ENCODE measurements at places on chromosomes 2 and 18.

- peak; percentile 14 for DNase-seq
These were observed 35.8 kb upstream of the SPATS2L start for GRCh38 chr2:200270732-200271131.

GRCh38 chr2:70626254-70626990, 72.8 kb upstream of the TGFA start:
- DNase-seq = no peak

- peak; percentile 96 for DNase-seq
These were observed 144.1 kb downstream of the PRPF40A start for GRCh38 chr2:152573168-152573567.

- peak; percentile 81 for DNase-seq
These were observed 28.4 kb upstream of the RNU4ATAC start for GRCh38 chr2:121502246-121502645.

- DNase-seq = no peak
These were observed 77.3 kb downstream of the AGAP1 start for GRCh38 chr2:235570966-235571692.

- no peak for DNase-seq
These were observed 4.2 kb downstream of the CYP27A1 start for GRCh38 chr2:218786133-218786532.

DNA sequence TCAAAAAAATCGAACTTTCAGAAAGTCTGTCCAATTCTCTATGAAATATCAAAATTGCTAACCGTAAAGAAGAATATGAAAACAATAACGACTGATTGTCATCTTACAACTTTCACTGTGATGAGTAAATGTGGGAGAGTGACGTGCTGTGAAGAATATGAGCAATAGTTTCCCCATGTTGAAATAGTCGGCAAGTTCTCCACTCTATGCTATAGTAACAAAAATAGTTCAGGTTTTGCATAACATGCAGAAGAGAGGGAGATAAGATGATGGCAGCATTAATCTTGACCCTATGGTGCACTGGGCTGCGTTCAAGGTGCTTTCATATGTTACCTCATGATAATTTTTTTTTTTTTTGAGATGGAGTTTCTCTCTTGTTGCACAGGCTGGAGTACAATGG, 196.8 kb upstream of the CYRIA start:
- no peak for DNase-seq

GRCh38 chr2:202034249-202035088, 814 bp downstream of the FZD7 start:
- peak; percentile 83 for DNase-seq
